ENCODE measurements at places on chromosomes 12 and 14.

- no peak for DNase-seq
These were observed 21.6 kb upstream of the CDK2AP1 start for GRCh38 chr12:123293178-123293760.

DNA sequence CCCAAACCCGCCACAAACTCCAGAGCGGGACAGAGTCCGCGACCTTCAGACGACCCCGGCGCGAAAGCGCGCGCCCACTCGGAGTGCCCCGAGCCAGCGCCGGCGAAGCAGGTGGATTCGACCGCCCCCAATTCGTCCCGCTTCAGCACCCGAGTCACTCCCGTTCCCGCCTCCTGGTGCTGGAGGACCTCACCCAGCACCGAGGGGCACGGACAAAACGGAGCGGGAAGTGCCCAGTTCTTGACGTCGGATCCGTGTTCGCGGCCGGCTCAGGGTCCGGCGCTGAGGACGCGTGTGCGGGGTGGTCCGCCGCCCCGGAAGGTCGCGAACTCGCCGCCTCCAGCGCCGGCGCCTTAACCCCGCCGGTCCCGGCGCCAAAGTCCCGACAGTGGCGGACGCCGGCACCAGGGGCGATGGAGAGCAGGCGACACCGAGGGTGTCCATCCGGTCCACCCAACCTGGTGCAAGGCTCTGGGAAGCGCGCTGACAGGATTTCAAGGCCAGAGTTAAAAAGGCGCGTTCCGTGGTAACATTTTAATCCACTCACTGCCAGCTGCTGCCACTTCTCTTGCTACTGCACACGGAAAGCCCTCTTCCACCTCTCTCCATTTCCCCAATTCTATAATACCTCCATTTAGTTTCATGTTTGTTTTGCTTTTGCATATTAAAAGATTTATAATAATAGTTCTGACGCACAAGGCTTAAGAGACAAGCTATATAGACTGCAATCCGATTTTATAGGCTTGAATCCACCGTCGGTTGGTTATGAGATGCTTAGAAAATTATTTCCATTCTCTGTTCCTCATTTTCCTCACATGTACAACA lies 240.0 kb upstream of the CPNE8 start:
- no peak for DNase-seq

DNA sequence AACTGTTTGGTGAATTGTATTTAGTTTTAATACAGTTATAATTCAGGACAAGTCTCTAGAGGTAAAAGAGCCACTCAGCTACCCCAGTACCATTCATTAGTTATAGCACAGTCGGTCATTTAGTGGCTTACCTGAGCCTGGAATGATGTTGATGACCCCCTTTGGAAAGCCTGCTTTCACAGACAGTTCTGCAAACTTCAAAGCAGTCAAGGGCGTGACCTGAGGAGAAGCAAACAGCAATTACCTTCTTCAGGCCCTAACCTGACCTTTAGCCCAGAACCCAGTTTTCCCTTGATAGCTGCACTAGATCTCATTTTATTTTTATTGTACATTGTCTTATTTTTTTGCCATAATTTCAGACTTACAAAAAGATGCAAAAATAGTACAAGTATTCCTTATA lies 43.8 kb downstream of the ALDH1L2 start:
- DNase-seq, result no peak

- DNase-seq, result no peak
These were observed 228.0 kb upstream of the ATP2B1 start for GRCh38 chr12:89936631-89937030.

DNA sequence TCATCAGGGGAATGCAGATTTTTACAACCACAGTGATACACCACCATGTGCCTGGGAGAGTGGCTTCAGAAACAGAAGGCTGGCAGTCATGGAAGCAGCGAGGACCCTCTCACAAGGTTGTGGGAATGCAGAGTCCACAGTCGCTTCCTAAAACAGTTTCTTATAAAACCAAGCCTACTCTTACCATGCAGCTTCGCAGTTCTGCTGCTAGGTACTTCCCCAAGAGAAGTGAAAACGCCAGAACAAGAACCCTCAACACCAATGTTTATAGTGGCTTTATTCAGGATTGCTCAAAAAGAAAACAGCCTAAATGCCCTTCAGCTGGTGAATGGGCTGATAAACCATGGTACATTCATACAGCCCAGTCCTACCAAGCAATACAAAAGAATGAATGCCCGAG lies 87.2 kb downstream of the DDX51 start:
- no peak for DNase-seq

DNA sequence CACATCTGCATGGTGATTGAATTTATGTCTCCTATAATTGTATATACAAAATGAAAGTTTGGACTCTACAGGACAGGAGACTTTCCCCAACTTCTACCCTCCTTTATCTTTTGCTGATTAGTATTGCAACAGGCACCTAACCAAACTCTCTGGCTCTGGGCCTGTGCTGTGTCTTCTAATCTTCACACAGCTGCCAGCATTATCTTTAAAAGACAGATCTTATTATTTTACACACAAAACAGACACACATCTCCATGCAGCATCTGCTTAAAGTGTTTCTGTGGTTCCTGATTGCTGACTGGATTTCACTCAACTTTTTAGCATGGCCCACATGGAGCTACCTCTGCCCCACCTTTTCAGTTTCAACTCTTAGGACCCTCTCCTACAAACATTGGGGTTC lies 154.9 kb upstream of the PELI2 start:
- no peak for DNase-seq

- peak; percentile 32 for DNase-seq
These were observed 34.4 kb upstream of the SYCP3 start for GRCh38 chr12:101773650-101774162.

DNA sequence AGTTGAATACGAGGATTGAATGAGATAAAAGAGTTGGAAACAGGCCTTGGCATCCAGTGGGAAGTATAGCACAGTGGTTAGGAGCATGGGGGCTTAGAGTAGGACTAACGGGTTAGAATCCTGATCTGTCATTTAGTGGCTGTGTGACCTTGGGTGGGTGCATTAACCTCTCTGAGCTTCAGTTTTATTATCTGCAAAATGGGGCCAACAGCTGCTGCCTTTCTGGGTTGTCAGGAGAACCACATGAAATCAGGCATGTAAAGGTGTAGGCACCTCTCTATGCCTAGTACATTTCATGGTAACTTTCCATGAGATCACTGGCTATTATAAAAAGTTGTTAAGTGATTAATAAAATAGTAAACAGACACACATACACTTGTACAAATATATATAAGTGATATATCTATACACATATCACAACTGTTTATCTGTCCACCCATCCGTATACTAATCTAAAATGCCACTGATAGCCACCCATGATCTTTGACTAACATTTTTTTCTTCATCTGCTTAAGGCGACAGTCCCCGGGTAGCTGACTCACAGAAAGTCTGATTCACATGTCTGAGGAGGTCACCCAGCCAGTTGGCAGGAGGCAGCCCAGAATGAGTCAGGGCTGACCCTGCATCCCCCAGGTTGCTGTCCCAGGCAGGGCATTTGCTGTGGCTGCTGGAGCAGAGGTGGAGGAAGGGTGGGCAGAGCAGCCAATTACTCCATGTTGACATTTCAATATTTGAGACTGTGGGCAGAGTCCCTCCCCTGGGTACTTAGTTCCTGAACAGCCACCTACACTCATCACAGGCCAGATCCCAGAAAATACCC lies 125.6 kb upstream of the NOS1 start:
- no peak for DNase-seq

DNA sequence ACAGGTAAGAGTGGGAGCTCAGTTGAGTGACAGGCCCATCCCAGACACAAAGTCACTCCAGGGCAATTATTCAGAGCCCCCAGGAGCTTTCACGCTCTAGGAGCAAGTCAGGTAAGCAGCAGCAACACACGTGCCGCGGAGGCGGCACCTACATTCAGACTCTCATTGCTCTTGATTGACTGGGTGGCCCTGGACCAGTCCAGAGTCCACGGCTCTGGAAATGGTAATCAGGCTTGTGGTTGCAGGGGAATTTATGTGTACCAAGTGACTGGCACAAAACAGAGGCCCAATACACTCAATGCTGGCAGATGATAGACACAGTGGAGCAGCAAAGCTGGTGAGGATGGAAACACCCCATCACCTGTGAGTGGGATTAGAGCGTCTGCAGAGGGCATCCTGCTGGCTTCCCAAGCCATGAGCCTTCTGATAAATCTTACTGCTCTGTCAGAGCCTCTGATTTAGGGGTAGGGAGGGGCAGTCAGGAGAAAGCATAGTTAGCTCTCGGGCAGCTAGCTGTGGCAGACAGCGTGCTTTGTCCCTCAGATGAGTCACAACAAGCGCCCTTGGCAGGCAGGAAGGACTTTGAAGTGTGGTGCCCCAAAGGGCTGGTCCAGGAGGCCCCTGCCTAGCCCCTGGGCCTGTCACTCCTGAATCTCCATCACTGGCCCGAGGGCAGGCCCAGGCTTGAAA lies 344.7 kb downstream of the CACNA1C start:
- DNase-seq, result no peak

GRCh38 chr14:71472356-71473340 lies 459.6 kb upstream of the RGS6 start:
- DNase-seq, result no peak

DNA sequence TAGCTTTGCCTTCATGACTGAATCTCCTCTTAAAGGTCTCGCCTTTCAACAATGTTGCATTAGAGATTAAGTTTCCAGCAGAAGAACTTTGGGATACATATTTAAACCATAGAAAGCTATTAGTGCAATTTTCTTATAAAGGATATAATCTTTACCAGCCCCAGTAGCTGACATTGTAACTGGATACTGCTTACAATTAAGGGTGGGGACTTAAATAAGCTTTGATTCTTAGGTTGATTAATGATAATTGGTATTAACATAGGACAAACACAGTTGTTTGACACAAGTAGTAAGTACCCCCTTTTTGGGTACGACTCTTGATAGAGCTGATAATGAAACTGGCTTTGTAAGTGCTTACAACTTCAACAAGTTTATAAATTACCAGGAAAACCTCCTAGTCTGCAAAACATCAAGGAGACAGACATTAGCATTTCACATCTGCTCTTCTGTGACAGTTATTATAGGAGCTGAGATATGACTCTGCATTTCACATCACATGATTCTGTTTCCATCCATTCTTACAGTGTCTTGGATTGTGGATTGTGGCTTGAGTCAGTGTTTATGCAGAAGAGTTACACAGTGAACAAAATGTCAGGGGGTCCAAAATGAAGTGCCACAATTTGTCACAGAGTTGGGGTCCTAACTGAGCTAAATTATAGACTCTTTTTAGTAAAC lies 249.1 kb upstream of the E2F7 start:
- no peak for DNase-seq

GRCh38 chr14:27123162-27123561 lies 525.3 kb upstream of the NOVA1 start:
- DNase-seq, result no peak

GRCh38 chr12:120012067-120012621 lies 23.1 kb downstream of the BICDL1 start:
- no peak for DNase-seq

DNA sequence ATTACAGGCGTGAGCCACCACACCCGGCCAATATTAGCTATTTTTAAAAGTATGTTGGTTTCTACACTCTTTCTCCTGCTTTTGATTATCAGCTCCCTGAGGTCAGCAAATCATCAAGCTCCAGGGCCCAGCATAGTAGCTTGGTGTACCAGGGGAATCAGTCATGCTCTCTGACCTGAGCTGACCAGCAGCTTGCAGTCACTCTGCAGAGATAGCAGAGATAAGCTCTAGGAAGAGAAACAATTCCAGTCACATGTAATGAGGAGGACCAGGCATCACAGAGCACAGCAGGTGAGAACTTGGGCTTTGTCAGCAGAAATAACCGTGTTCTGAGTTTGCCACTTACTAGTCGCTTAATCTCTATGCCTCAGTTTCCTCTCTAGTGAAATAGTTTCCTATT lies 8.5 kb downstream of the PLEKHD1 start:
- DNase-seq, result no peak

GRCh38 chr12:6165395-6165794 lies 34.8 kb upstream of the CD9 start:
- no peak for DNase-seq

DNA sequence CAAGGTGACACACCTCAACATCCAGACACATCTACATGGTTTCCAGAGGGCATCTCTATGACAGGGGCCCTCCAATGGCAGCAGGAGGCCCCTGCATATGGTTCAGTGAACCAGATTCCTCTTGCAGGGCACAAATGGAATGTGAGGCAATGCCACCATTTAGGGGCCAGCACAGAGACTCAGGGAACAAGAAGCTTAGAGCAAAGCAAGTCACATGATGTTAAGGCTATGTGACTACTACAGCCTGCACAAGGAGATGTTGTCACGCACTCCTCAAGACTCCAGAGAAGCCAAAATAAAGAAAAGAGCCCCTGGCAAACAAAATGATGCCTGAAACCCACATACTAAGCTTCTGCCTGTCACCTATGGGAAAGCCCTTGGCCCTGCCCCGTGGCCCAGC lies 95.2 kb downstream of the RBM19 start:
- no peak for DNase-seq

- DNase-seq, result peak; percentile 13
These were observed 3.3 kb downstream of the BTG1 start for GRCh38 chr12:92142251-92142926.

- DNase-seq, result no peak
These were observed 17.2 kb upstream of the ATF7 start for GRCh38 chr12:53643232-53643979.

DNA sequence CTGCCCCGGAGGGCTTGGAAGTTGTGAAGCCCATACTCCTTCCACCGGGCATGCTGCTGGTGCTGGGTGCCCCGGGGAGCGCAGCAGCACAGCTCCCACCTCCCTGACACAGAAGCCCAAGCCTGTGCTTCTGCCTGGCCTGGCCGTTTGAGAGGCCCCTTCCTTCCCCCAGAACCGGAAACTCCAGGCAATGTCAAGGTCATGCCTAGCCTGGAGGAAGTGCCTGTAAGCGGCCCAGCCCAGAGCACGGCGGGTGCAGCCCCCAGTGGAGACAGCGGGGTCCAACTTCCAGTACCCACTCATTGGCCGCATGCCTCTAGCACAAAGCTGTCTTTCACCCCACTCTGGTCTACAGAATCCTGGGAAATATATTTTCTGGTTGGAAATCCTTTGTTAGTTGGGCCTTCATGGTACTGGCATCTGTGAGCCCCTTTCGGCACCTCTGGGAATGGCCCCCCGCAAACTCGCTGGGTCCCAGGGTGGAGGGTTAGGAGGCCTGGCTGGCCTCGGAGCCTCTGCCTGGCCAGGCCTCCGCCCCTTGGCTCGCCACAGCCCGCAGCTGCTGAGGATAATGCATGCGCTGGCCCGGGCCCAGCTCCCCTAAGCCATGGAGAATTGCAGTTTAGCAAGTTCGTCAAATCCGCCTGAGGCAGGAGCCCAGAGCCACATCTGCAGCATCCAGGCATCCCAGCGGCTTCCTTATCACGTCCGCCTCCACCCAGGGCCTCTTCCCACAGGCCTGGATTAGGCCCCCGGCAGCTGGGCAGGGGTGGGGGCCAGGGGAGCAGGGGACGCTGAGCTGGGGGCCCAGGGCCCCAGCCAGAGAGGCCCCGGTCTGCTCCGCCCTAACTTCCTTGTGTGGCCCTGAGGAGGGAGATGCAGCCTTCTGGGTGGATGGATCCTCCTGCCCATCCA lies 48.9 kb upstream of the DLK1 start:
- no peak for DNase-seq

DNA sequence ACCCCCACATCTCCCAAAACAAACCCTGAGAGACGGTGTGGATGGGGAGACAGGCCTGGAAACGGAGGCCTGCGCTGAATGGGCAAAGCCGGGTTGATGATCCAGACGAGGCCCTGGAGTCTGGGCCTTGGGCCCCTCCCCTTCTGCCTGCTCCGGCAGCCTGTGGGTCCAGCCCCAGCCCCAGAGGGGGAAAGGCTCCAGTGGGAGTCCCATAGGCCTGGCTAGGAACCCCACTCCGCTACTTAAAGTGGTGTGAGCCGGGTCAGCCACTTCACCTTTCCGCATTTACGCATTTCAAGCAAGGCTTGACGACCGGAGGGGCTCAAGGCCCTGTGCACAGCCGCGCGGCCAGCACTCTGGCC lies 695 bp upstream of the TNFAIP2 start:
- no peak for DNase-seq

- no peak for DNase-seq
These were observed 62.1 kb upstream of the ESRRB start for GRCh38 chr14:76313852-76314251.
